Smooth muscle cell of the umbilical artery (primary cell): ENCODE measurements at places on chromosomes 7 and 10. TPM values are rescaled to one million over a fixed set of nuclear protein-coding genes. Genes with fewer than 3 reads are reported as not detected.

Gene MSS51
- 2.1 and 2.7 TPM in 2 replicates for total RNA-seq

Gene TMEM176B
- not detected in 2 replicates for total RNA-seq

Gene DENND2A
- under 0.01 and 0.05 TPM in 2 replicates for total RNA-seq

Gene NRBF2
- 50.8 and 52.0 TPM in 2 replicates for total RNA-seq

Gene BTBD16
- total RNA-seq = not detected in 2 replicates

Gene EPHA1
- total RNA-seq = 0.09 TPM in 1 of 2 replicates, not detected in the other

Gene CALCR
- not detected in 2 replicates for total RNA-seq

Gene CYP2C19
- not detected in 2 replicates for total RNA-seq

Gene SLC35G1
- 3.1 and 3.9 TPM in 2 replicates for total RNA-seq

Gene MYL10
- total RNA-seq = not detected in 2 replicates

Gene MYO1G
- under 0.01 and 0.05 TPM in 2 replicates for total RNA-seq

Gene OTUD1
- total RNA-seq = 2.4 and 4.8 TPM in 2 replicates

Gene AGAP9
- 4.8 and 5.5 TPM in 2 replicates for total RNA-seq

Gene SPDYE5
- not detected in 2 replicates for total RNA-seq

Gene ACSL5
- 0.30 and 0.46 TPM in 2 replicates for total RNA-seq

Gene GPR22
- total RNA-seq = not detected in 2 replicates

Gene CFTR
- total RNA-seq = not detected in 2 replicates

Gene ZNF488
- total RNA-seq = under 0.01 TPM in 1 of 2 replicates, not detected in the other

Gene SPDYE1
- total RNA-seq = not detected in 2 replicates

Gene RTKN2
- total RNA-seq = 0.89 and 2.1 TPM in 2 replicates

Gene LIPF
- total RNA-seq = not detected in 2 replicates

Gene KCND2
- total RNA-seq = 0.18 and 0.89 TPM in 2 replicates

Gene LRRC17
- total RNA-seq = 28.2 and 69.2 TPM in 2 replicates

Gene FXYD4
- not detected in 2 replicates for total RNA-seq

Gene ADCY1
- 0.23 and 0.30 TPM in 2 replicates for total RNA-seq

Gene PODXL
- total RNA-seq = 0.59 and 3.5 TPM in 2 replicates

Gene EPHB6
- total RNA-seq = 2.6 and 3.6 TPM in 2 replicates

Gene RPEL1
- total RNA-seq = 0.09 TPM in 1 of 2 replicates, not detected in the other

Gene CYP2W1
- total RNA-seq = under 0.01 TPM in 1 of 2 replicates, not detected in the other

Gene ZNF727
- total RNA-seq = not detected in 2 replicates

Gene AFAP1L2
- total RNA-seq = 0.05 and 0.30 TPM in 2 replicates
